ENCODE measurements at places on chromosomes 7 and 10.

DNA sequence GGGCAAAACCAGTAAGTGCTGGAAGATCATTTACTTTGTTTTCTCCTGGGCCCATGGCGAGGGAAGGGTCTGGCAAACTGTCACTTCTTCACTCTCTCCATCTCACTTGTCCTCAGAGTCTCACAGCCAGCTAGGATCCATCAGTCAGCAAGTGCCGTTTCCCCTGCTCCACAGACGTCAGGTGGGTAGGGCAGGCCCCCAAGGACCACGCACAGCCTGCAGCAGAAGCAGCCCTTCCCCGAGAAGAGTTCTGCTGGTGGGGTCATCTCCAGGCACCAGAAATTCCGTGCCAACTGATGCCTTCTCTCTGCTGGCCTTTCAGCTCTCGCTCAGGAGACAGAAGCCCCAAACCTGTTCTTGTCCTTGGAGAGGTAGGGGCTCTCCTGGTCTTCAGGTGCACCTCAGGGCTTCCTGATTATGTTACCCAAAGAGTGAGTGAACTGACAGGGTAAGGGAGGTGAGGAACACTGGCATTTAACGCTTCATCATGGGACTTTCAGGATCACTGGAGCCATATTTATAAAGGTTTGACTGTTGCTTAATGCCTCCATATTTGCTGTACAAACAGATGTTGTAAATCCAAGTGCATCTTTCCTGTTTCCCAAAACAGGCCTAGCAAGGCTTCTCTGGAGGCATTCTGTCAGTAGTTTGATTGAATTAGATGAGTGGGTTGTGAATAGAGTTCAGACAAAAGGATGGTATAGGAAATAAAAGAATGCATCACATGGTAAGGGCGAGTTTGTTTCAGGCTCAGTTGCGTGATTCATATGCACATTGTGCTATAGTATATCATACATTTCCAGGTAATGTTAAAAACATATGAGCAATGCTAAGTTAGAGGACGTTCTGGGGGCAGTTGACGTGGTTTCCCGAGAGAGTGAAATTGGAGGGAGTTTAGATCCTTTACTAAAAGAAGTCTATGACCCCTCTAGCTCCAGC is 13.7 kb upstream of the TSPAN15 start:
- no peak for DNase-seq

DNA sequence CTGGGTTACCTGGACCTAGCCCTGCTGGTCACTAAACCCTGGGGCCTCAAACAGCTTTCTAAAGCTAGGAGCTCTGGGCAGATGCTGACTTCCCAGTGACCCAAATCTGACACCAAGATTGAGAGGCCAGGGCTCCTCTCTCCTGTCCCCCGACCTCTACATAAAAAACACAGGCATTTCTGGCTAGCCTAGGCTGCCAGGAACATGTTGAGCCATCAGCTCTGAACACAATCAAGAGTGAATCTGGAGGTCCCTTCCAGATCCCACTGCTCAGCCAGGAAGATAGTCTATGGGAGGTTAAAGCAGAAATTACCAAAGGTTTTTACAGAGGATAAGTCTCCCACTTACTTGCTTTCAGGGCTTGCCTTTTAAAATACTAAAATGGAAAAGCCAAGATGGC is 22.1 kb upstream of the PDE1C start:
- DNase-seq: no peak

DNA sequence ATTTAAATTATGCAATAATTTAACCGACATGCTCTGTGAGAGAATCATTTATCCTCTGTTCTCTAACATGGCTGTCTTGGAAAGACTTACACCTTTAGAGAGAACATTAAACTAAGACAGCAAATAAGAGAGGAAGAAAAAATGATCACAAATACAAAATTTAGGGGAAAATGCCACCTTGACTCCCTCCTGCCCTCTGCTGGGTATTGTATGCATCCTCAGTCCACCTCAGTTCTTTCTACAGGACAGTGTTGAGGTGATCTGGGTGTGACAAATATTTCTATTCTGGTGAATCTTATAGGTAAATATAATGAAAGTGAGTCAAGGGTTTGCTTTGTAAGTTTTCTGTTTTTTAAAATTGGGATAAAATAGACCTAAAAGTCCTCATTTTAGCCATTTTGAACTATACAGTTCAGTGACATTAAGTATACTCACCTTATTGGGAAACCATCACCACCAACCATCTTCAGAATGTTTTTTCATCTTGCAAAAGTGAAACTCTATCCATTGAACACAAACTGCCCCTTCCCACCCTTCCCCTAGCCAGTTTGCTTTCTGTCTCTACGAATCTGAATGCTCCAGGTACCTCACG is 61.5 kb upstream of the ELMO1 start:
- DNase-seq: no peak

DNA sequence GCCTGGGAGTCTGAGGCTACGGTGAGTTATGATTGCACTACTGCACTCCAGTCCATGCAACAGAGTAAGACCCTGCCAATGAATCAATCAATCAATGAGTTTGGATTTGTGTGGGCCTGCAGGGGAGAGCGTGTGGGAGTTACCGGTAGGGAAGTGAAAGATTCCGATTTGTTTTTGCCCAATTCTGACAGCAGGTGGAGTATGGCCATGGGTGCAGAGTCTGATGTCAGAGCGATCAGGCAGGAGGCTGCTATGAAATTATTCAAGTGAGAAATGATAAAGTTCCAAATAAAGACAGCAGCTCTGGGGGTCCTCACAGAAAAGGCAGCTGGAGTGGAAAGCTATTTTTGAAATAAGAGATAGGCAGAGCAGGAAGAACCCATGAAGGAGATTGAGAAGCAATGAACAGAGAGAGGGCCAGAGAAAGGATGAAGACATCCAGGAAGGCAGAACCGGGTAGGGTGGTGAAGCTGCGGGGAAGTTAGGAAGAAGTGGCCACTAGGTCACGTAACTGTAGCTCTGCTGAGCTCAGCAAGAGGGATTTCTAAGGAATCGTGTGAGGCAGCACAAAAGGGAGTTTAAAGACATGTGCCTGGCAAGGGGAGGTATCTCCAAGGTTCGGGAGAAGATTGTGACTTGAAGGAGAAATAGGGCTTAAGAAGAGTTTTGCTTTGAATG is 93.7 kb upstream of the NMT2 start:
- no peak for DNase-seq

DNA sequence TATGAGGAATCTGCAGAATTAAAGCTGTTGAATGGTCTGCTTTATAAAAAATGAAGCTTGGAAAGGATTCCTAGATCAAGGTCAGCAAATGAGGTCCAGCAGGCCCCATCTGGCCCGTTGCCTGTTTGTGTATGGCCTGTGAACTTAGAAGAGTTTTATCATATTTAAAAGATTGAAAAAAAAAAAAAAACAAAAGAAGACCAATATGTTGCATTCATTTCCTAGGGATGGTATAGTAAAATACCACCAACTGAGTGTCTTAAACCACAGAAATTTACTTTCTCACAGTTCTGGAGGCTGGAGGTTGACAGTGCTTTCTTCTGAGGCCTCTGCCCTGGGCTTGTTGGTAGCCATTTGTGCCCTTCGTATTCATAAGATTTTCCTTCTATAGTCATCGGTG is 109.2 kb downstream of the PPP1R3A start:
- no peak for DNase-seq

DNA sequence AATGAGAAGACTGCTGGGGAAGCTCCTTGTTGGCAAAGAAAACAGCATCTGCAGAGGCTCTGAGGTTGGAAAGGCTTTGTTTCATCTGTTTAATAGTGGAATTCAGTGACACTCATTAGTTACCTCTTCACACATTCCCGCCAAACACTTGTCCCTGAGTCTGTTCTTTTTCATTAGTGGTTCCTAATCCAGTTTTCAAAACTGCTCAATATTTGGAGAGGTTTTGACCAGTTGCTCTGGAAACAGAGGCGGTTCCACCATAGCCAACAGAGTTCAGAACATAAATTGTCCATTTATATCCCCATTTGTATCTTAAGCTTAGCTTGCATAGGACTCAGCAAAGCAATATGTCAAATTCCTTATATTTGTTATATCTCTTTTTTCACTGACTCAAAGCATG is 754.6 kb downstream of the AUTS2 start:
- no peak for DNase-seq

DNA sequence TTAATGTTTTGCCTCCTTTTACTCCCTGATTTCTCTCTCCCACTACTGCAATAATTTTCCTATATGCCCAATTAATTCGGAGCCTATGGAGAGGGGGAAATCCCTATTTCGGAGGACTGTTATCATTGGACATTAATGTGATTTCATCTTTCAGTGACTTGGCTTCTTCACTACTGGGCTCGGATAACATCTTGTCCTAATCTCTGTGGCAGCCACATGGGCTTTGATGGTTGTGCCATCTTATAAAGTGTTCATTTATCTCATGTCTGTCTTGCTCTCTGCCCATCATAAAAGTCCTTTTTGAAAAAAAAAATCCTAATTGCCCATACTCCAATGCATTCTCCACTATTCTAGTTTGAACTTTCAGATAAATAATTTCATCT is 15.5 kb upstream of the FAM3C start:
- no peak for DNase-seq

GRCh38 chr10:43090664-43091063 is 13.8 kb downstream of the RET start:
- no peak for DNase-seq

DNA sequence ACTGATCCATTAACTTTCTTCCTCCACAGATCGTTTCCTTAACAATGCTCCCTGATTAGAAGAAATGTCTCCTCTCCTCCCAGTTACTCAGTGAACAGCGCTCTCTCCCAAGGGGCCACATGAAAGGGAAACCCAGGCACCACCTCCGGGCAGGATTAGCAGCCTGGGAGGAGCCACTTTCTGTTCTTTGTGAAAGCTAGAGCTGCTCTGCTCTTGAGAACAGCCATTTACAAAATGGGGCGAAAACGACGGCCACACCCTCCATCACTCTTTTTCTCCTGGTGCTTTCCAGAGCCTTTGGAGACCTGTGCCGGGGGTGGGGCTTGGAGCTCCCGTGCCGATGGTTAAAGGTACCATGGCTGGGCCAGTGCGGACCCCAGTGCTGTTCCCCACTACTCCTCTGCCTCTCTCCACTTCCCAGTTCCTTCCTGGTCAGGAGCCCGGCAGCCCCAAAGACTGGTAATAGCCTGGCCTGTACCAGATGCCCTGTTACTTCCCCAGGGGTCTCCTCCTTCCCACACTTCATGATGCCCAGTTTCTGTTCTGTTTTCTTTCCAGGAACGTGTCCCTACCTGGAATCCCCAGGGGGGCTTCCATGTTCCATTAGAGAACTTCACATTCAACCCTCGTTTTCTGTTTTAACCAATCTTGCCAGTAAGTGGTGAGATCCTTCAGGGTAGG is 402.9 kb upstream of the GALNT17 start:
- DNase-seq: no peak

- DNase-seq: no peak
Observed at GRCh38 chr7:65475734-65476319, 102.2 kb downstream of the ZNF92 start.

DNA sequence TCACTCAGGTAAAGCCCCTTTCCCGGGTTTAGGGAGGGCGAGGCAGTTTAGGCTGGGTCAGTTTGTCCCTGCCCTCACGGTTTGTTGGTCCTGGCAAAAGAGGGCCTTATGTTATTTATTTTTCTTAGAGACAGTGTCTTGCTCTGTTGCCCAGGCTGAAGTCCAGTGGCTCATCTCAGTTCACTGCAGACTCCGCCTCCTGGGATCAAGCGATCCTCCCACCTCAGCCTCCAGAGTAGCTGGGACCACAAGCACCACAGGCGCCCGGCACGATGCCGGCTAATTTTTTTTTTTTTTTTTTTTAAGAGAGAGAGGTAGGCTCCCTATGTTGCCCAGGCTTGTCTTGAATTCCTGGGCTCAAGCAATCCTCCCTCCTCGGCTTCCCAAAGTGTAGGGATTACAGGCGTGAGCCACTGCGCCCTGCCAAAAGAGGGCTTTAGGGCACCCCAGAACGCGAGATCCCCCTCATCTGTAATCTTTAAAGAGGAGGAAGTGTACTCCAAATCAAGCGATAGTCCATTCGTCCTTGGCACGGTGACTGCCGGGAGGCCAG is 626 bp upstream of the BMS1 start:
- DNase-seq: no peak
